ENCODE measurements at places on chromosomes 16 and 17.

DNA sequence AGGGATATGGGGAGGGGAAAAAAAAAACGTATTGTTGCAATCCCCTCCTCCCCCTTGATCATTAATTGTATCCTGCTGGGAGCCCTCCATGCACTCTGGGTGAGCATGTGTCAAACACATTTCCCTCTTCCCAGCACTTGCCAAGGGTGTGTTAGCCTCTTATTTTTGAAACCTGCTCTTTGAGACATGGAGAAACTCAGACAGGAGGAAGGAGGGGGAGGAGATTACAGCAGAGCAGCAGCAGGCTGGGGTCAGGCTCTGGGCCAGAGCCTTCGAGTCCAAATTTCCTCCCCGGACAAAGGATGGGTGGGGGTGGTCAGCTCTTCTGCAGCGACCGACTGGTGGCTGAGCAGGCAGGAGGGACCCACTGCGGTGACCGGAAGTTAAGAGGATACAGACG, 64.7 kb downstream of the SOX9 start:
- no peak for DNase-seq

- no peak for DNase-seq
These were observed 6.8 kb downstream of the COTL1 start for GRCh38 chr16:84611041-84611440.

DNA sequence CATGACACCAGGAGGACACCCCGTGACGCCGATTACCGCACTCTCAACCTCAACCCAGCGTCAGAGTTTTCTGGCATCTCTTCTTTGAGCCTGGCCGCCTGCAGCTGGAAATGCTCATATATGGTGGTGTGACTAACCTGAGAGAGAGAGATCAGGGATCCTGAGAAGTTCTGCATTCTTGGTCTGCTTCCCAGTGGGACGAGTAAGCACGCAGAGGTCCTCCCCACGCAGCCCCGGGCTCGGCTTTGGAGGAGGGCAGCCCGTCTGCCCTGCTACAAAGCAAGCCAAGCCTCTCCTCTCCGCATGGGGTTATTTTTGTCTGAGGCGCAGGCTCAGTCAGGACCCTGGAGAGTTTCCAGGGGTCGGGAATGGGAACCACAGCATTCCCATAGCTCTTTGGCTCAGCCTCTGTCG, 16.5 kb downstream of the CRISPLD2 start:
- peak; percentile 94 for DNase-seq

DNA sequence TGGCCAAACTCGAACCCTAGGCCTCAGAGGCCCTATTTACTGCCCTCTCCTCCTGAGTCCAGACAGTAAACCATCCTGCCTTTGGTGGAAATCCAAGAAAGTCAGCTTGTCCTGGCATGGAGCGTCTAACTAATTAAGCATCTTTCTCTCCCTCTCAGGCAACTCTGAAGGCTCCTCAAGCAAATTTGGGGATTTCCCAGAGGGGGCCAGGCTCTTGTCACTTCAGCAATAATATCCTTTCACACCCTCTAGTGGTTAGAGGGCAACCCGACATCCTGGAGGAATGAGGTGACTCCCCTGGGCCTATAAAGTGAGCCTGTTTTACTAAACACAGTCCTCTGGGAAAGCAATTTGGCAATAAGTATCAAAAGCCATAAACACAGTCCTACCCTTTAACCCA, 60.4 kb downstream of the NOG start:
- DNase-seq = peak; percentile 69

- DNase-seq = no peak
These were observed 11.1 kb downstream of the TAOK1 start for GRCh38 chr17:29401258-29401657.

- DNase-seq = no peak
These were observed 120.4 kb upstream of the IRX6 start for GRCh38 chr16:55203570-55203969.

- no peak for DNase-seq
These were observed 11.0 kb downstream of the DCAKD start for GRCh38 chr17:45040459-45040858.

DNA sequence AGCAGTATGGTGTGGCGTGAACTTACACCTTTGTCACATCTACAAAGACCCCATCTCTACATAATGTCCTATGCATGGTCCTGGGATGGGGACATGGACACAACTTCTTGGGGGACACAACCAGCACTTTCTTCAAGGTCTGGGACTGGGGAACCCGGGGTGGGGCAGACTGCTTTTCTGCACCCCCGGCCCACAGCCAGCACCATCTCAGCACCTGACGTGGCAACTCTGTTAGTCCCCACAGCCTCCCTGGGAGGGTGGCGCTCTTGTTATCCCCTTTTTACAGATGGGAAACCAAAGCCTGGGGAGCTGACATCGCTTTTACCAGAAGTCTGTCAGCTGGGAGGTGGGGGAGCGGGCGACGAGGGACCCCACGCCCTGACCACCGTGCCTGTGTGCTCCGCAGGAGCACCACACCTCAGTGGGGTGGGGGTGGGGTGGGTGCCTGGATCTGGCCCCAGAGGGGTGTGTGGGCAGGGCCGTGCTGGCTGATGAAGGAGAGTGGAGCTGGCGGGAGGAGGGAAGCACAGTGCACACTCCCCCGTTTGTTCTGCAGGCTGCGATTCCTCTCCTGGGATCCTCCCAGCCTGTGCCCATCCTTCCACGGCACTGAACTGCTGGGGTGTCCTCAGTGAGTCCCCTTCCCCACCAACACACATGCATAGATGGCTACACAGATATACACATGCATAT, 115.4 kb upstream of the GSE1 start:
- no peak for DNase-seq

DNA sequence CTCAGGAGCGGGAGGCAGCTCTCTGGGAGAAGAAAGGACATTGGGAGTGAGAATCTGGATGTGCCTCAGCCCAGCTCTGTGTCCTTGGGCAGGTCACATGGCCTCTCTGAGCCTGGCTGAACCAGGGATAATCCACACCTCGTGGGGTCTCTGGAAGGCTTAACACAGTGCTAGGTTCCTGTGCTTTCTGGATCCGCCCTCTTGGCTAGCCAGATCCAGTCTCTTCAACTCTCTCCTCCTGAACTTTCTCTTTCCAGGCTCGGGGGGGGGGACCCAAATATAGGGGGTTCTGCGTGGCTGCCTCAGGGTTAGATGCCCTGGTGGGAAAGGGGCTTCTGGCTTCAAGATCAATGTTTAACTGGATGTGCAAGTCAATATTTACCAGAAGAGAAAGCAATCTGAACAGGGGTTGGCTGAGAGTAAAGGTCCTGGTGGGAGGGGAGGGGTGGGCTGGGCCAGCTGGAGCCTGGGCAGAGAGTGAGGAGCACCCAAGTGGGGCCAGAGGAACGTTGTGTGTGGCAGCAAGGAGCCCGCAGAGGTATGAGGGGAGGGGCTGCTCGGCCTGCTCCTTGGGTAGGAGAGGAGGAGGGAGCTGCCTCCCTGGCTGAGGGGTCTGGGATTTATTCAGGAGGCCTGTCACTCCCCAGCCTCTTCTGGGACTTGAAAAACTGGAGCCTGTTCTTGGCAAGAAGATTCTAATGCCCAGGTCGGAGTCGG, at the start of gene SERPINF2:
SERPINF2 (plus strand) TSS at position 501 of the 717 bp plus-strand sequence. CDS start 2,125 bp downstream, outside the sequence.
- DNase-seq = peak; percentile 37

DNA sequence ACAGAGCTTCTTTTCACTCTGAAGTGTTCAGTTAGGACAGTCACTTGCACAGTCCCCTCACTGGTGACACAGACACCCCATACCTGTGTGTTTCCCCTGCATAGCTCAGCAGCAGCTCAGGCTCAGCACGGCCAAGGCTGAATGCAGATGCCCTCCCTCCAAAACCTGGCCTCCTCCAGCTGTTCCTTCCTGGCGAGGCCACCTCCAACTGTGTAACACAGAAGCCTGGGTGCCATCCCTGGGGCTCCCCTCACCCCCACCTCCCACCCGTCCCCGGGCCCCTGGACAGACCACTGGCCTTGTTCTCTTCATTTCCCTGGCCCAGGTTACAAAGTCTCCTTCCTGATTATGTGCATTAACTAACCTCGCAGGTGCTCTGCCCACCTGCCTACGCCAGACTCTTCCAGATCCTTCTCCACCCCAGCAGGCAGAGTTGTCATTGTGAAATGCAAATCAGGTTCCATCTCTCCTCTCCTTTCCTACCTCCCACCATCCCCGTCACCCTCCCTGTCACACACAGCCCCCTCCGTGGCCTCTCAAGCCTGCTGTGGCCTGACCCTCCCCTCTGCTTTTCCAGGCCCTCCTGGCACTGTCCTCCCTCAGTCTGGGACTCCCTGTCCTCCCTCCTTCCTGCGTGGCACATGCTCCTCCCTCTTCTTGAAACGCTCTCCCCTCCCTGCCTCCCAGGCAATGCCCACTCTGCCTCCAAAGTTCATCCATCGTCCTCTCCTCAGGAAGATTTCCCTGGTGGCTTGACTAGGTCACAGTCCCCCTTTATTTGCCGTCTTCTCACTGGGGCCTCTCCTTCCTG, 26.4 kb downstream of the MLYCD start:
- no peak for DNase-seq

GRCh38 chr16:87160701-87161337, 156.4 kb downstream of the C16orf95 start:
- no peak for DNase-seq

- no peak for DNase-seq
These were observed 10.7 kb downstream of the GUCY2D start for GRCh38 chr17:8012996-8013640.

DNA sequence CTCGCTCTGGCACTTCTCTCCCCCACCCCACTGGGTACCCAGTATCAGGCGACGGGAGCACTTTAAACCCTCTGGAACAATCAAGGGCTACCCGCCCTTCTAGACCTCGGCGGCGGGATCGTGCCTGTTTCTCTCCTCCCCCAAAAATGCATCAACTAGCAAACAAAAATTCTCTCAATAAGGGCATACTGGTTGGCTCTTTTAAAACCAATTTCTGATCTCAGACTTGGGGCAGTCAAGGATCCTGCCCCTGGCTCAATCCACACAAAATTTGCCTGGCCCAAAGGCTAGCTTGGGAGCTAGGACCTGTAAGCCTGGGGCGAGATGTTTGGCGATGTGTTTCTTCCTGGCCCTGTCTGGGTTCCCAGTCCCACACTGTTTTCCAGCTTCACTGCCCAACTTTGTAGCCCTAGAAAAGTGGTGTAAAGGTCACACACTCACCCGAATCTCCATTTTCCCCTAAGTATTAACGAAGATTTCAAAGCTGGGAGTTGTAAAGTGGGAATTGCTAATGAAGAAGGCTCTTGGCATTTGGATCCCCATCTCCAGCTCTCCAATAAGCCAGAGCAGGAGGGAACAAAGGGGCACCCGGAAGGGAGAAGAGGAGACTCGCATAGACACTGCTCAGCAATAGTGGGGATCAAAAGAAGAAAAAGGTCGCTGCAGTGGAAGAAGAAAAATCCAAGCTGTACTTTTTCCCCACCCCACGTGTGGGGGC, 14.4 kb upstream of the HOXB2 start:
- DNase-seq = no peak

GRCh38 chr17:66459811-66460270, 157.4 kb downstream of the PRKCA start:
- peak; percentile 88 for DNase-seq

DNA sequence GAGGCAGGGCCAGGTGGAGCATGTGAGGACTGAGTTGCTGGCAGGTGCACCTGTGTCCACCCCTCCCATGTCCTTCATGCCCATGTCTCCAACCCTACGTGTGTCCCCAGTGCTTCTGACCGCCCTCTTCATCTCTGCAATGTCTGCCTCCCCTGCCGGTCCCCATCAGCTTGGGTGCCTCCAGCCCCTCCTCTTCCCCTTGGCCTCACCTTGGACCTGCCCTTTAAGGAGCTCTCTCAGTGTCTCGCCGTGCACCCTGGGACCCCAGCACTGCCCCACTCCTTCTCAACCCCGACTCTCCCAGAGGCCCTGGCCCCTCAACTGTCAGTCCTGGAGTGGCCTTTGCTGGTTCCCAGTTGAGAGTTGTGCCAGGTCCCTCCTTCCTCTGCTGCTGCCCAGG, 15.0 kb downstream of the RIPOR1 start:
- no peak for DNase-seq

Data from SJSA1 (cell line).